ENCODE measurements at places on chromosomes 3 and 15.
A peak's percentile ranks its signal among the peaks of the same experiment; 100 is the strongest.

DNA sequence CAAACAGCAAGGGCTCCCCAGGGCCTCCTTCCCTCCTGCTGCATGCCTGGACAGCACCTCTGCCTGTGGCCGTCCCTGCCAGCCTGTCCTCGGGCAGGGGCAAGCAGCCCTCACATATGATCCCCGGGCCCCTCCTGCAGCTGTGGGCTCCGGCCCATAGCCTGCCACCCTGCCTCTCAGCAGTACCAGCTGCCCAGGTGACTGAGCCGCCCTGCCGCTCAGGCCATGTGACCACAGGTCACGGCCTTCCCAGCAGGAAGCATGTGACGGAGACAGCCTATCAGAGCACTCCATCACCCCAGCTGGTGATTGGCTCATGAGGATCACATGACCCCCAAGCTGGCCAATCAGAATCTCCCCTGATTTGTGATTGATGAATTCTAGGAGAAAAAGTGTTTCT lies 23.9 kb downstream of the ALDH1L1 start:
- no peak for DNase-seq

- no peak for DNase-seq
Measured at GRCh38 chr3:49305608-49306007, 28.6 kb upstream of the C3orf62 start.

DNA sequence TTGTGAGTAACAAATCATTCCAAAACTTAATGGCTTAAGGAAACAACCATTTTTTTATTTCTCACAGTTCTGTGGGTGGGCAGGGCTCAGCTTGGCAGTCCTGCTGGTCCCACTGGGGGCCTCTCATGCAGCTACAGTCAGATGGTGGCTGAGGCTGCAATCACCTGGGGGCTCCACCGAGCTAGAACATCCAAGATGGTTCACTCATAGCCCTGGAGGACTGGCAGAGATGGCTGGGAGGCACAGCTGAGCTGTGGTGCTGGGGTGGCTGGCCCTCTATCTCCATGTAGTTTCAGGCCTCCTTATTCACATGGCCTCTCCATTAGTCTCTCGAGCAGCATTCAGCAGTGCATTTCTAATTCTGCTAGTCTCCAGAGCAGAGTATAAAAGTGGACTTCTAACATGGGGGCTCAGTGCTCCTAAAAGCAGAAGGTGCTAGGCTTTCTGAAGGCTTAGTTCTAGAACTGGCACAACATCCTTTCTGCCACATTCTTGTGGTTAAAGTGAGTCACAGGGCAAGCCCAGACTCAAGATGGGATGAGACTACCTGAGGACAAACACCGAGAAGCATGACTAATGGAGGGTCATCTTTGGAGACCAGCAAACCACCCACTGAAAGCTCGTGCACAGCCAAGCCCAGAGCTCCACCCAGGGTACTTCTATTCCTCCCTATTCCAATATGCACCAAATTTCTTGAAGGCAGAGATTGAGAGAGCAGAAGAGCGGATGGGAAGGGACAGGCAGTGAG lies 6.3 kb downstream of the CAV3 start:
- peak; percentile 86 for DNase-seq

DNA sequence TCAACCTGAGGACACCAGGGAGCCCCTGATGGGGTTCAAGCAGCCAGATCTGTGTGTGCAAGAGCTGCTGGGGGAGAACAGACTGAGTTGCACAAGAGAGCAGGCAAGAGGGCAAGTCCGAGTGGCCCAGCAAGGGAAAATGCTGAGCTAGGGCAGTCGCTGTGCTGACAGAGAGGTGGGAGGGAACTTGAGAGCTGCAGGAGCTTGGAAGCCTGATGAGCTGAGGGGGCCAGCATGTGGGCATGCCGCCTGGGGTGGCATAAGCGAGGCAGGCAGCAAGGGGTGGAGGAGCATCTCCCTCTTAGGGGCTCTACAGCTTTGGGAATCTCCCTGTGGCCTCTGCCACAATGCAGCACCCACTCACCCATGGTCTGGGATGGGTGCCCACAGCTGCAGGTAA lies 4.7 kb upstream of the CORO2B start:
- DNase-seq = no peak

DNA sequence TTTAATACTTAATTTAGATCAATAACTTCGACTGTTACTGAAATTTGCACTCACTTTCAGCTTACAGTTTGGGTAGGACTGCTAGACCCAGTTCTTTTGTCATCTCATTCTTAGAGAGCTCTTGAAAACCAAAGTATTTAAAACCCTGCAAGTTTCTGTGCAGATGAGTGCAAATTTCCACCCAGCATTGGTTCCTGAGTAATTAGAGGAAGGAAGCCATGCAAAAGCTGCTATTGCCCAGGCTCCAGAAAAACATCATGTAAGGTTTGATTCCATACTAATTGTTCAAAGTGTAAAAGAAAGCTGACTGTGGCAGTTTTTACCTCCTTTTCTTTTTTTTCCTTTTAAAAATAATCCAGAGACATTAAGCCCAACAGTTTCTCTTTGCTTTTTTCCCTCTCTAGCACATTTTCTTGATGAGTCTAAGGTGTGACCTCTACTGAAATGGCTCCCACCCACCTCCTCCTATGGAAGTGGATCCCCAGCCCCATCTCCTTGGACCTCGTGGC lies 30.3 kb downstream of the ABHD2 start:
- DNase-seq = no peak

GRCh38 chr3:44226573-44226972 lies 15.1 kb upstream of the TOPAZ1 start:
- DNase-seq = no peak

- DNase-seq = no peak
Measured at GRCh38 chr3:173653781-173654180, 256.2 kb downstream of the NLGN1 start.

GRCh38 chr3:130811557-130811956 lies 64.9 kb upstream of the PIK3R4 start:
- no peak for DNase-seq

GRCh38 chr15:28131946-28132345 lies 32.8 kb upstream of the OCA2 start:
- no peak for DNase-seq

- DNase-seq = no peak
Measured at GRCh38 chr3:152834191-152834775, 648 bp upstream of the P2RY1 start.

GRCh38 chr3:155869691-155870090 lies 759 bp upstream of the GMPS start:
- DNase-seq = no peak

DNA sequence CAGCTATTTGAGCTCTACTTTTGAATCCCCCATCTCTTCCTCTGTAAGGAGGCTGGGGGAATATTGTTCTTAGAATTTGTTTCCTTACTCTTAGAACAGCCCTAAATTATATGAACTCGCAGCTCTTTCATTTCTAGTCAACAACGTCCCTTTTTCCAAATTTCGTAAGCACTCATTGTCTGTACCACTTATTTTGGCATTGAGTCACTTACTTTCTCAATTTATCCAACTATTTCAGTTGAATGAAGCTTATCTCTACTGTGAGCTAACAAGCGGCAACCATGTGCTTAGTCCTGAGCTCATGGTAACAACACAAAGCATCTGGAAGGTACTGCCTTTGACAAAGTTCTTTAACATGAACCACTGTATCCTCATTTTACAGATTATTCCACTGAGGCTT lies 191.1 kb downstream of the GREM1 start:
- DNase-seq = no peak

DNA sequence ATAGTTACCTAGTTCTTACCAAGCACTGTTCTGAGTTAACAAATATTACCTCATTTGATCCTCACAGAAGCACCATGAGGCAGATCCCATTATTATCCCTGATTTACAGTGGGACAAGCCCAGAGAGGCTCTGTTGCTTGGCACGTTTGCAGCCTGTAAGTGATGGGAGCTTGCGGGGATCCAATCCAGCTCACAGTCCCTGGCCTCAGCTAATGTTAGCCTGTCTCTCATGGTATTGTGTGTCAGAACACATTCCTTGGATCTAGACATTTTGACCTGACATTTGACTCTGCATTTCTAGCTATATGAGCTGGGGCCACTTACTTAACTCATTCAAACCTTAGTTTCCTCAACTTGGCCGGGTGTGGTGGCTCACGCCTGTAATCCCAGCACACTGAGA lies 246.9 kb upstream of the LRTM1 start:
- no peak for DNase-seq

- DNase-seq = no peak
Measured at GRCh38 chr15:83766339-83766738, 112.4 kb downstream of the ADAMTSL3 start.

GRCh38 chr15:29677871-29678461 lies 144.3 kb downstream of the TJP1 start:
- DNase-seq = no peak

DNA sequence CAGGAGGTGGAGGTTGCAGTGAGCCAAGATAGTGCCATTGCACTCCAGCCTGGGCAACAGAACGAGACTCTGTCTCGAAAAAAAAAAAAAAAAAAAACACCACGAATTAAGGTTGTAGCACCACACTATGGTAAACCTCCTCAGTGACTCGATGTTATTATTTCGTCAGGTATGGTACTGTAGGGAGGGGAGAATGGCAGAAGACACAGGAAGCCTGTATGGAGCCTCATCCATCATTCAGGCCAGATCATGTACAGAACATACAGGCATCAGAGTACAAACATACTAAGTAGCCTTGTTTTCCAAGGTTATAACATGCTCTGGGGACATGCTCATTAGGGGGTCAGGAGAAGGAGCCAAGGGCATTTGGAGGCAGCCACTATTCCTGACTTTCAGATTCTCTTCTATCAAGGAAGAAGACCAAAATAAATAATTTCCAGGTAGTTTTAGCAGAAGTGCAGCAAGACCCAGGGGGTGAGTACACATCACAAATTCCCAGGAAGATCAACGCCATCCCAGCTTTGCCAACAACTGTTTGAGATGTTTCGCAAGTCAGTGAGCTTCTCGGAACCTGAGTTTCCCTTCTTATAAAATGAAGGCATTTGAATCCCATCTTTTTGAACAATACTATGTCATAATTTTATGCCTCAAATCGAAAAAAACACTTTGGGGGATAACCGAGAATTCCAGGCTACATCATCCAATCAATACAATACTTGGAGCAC lies 79.8 kb downstream of the FOXP1 start:
- no peak for DNase-seq

- no peak for DNase-seq
Measured at GRCh38 chr15:83656943-83657528, 3.1 kb downstream of the ADAMTSL3 start.

DNA sequence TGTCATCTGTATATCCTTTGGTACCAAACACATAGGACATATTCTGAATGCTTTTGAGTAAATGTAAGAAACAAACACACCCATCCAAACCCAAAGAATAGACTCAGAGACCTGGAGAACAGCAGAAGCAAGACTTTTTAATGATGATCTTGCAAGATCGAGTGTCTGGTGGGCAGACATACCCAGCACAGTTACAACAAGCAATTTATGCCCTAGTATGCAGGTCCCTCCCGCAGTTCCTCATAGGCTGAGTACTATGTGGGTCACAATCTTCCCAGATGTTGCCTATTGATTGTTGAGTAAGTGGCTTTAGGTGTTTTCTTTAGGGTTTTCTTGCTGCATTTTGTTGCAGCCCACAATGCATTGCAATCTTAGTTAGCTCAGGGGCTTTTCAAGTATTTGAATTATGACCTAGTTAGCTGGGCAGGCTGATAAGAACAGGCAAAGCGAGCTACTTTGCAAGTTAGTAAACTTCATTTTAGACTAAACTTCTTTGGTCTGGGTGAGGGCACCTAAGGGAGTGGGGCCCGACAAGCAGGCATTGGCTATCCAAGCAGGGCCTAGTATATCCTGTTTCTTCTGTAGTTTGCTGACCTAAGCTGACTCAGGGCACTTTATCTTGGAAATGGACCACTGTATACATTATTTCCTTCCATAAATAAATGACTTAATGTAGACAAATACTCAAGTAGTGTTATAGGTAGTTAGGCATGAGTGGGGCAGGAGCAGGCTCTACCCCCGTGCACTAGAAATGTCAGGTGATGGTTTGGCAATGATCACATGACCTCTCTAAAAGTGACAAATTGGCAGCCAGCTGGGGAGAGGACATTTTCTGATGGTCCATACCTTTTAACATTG lies 87.3 kb upstream of the LIPC start:
- DNase-seq = no peak

DNA sequence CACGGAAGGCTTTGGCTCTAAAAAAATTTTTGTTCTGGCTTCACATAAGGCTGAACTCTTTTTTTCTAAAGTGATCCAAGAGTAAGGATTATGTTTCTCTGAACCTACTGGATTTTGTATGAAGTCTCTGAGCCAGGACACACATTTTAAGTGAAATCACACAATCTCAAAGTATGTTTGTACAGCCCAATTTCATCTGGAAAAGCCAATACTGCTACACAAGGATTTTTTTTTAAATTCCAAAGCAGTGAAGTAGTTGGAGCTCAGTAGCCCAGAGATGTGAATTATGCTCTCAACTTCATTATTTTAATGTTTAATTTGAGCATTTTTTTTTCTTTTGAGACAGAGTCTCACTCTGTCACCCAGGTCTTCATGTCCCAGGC lies 243.9 kb downstream of the FAM43A start:
- DNase-seq = no peak

- DNase-seq = no peak
Measured at GRCh38 chr3:99777708-99778107, 40.0 kb upstream of the CMSS1 start.

GRCh38 chr15:80404761-80405553 lies 775 bp downstream of the ARNT2 start:
- DNase-seq = no peak

- no peak for DNase-seq
Measured at GRCh38 chr15:62324382-62324781, 159.3 kb upstream of the C2CD4B start.

DNA sequence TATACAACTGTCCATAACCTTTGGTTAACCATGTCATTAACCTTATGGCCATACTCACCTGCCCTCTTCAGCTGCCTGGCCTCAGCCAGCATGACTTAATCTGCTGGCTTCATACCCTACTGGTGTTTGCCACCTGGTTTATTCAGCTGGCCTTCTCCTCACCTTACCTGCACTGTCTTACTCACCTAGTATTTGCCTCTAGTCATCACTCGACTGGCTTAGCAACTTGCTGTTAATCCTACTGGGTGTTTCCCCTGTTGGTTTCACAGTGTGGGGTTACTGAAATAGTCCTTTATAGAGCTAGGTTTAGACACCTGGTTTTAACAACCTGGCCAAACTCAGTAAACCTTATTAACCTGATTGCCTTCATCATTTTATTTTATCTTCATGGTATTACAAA lies 96.4 kb downstream of the IL12A start:
- no peak for DNase-seq
